ENCODE measurements at places on chromosomes 3 and 15.

DNA sequence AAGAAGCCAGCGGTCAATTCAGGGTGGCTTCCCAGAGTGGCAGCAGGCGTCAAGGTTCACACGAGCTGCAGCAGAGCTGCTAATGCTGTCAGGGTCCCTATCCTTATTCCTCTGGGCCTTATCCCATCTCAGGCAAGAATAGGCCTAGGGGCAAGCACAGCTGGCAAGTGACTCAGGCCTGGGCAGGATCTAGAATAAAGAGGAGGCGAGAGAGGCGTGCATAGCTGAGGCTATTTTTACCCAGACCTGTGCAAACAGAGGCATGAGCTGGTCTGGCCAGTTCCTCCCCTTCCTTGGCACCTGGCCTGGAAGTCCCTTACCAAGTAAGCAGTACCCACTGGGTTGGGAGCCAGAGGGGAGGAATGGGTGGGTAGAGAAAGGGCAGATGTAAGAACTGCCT lies 12.2 kb upstream of the VIPR1 start:
- DNase-seq, result no peak

DNA sequence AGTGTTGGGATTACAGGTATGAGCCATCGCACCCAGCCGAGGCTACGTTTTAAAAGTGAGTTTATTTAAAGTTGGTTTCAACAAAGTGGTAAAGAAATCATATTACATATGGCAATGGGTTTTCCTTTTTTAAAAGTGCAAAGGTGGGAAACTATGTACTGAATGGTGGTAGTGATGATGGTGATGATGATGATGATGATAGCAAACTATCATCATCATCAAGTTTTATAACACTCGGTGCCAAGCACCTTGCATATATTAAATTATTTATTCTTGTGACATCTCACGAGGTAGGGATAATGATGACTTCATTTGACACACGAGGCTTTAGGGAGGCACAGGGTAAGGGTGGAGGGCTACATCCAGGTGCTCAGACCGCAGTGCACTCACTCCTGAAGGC lies 64.3 kb downstream of the BDH1 start:
- DNase-seq, result no peak

DNA sequence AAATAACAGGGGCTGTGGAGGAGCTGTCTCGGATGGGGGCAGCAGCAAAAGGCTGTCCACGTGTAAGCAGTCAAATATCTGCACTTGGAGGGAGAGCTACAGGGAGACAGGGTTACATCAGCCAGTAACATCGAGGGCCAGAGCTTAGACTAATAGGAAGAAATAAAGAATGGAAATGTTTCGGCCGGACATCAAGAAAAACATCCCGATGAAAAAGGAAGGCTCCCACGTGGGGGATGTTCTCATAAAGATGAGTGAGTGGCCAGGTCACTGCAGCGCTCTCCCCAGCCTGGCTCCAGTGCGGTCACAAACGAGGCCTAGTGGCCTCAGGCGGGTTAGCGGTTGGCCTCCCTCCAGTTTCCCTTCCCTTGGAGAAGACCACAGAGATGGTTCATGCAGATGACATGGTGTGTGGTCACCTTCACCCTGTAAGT lies 56.1 kb upstream of the WNT5A start:
- DNase-seq, result no peak

GRCh38 chr15:36499412-36500389 lies 79.7 kb upstream of the CDIN1 start:
- no peak for DNase-seq

DNA sequence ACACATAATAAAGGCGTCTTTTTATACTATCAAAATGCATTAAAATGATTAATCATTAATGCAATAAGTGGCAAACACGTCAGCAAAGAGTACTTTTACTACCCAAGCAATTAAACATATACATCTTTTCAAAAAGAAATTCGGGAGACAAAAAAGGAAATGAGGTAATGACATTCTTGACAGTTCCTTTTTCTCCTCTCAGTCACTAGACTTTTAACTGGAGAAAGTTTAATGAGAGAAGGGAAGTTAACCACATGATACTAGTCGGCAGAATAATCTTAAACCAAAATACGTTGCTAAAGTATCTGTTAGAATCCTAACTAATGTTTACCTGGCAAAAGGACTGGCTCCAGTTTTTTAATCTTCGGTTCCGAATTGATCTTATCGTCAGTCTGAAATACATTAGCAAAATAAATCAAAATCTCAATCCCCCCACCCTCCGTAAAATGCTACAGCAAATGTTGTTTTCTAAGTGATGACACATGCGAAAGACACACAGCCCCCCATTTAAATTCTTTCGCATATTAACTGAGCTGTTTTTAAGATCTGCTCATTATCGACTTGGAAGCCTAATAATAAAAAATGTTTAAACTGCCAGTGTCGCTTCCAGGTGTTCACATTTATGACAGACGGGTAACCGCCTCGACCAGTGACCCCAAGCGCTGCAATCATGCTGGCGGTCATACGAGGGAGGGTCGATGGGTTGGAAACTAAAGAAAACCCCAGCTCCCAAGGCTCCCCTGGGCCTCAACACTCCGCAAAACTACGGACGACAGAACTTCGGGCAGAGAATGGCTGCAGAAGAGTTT lies 778 bp downstream of the MTMR10 start:
- no peak for DNase-seq

DNA sequence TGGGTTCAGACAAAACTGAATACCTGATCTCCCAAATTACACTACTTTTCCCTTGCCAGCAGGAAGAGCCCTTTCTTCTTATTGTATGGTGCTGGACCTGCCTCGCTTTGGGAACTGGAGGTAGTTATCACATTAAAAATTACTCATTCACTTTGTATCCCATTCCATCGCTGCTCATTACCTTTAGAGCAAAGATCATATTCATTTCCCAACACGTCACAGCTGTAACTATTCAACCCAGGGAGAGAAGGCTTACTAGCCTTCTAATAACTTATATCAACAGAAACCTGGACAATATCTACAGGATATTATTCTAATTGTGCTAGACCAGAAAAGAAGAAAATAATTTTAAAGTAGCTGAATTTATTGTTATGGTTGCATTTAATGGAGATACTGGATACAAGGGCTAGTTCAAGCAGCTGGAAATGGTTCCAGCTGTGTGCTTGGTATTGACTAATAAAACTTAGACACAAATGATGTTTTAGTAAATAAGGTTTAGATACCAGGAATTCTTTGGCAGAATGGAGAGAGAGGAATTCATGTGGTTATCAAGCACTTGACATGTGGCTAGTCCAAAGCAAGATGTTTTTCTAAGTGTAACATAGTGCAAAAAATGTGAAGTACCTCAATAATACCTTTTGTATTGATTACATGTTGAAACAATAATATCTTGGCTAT lies 656.3 kb downstream of the ROBO1 start:
- no peak for DNase-seq

GRCh38 chr15:82851306-82851850 lies 42.0 kb downstream of the WHAMM start:
- no peak for DNase-seq

DNA sequence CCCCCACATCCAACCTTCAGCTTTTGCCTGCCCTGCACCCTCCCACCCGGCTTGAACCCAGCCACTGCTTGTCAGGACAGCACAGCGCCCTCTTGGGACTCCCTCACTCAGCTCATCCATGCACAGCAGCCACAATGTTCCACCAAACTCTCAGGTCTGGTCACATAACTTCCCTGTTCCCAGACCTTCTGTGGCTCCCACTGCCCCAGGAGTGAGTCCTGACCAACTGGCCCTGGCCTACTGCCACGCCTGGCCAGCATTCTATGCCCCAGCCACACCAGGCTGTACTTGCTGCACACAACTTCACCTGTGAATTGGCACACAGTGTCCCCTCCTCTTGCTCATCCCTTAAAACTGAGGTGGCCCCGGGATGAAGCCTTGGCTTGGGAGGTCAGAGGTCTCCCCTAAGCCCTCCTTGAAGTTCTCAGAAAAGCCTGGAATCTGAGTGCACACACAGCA lies 21.0 kb downstream of the PLXNB1 start:
- DNase-seq, result no peak

GRCh38 chr3:47016934-47017435 lies 37.5 kb downstream of the NBEAL2 start:
- no peak for DNase-seq

DNA sequence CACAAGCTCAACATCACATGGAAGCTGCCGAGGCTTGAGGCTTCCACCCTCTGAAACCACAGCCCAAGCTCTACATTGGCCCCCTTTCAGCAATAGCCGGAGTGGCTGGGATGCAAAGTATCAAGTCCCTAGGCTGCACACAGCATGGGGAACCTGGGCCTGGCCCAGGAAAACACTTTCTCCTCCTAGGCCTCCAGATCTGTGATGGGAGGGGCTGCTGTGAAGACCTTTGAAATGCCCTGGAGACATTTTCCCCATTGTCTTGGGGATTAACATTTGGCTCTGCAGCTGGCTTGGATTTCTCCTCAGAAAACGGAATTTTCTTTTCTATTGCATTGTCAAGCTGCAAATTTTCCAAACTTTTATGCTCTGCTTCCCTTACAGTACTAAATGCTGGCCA lies 18.2 kb downstream of the HRG start:
- no peak for DNase-seq

- no peak for DNase-seq
These were observed 33.1 kb upstream of the POLG start for GRCh38 chr15:89367485-89368451.

GRCh38 chr3:16429086-16429485 lies 84.4 kb downstream of the RFTN1 start:
- DNase-seq, result no peak

DNA sequence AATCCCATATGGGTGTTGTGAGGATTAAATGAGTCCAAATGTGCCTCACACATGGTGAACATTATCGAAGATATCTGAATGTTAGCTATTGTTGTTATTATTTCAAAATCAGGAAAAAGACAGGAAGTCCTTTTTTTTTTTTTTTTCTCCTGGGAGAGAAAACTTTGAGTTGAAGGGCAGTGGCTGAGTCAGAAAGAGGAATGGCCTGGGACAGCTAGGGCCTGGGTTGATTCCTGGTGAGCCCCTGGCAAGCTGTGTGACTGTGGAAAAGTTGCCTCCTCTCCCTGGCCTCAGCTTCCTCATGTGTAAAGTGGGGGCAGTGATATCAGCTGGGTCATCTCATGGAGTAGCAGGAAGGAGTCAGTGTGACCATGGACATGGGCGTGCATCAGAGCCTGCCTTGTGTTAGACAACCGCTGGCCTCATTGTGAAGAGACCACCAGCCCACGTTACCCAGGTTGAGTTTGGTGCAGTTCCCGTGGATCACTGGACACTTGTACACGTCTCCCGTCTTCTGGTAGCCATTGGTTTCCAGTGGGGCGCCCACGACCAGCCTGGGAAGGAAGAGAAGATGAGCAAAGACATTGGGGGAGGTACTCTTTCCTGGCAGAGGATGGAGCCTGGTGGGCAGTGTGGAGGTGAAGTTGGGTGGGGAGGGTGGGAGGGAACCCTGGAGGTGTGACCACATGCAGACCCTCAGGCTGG lies 63.1 kb downstream of the ITGA11 start:
- DNase-seq, result no peak

GRCh38 chr15:65362491-65362890 lies 15.3 kb downstream of the IGDCC3 start:
- no peak for DNase-seq

- DNase-seq, result no peak
These were observed 373.1 kb downstream of the MFSD1 start for GRCh38 chr3:159174715-159175692.

DNA sequence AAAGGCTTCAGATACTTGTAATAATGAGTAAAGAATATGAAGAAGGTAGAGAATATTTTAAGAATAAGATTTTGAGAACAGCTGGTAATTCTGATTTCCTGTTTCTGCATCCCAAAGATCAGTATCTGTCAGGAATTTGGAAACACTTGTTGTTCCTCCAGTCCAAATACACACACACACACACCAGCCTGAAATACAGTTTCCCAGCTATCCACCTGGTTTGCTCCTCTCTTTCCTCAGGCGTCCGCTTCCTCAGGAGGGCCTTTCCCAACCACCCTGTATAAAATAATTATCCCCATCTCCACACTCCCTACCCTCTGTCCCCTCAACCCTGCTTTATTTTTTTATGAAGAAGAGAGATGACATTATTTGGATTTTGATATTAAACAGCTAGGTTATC lies 2.0 kb upstream of the FSIP1 start:
- no peak for DNase-seq

DNA sequence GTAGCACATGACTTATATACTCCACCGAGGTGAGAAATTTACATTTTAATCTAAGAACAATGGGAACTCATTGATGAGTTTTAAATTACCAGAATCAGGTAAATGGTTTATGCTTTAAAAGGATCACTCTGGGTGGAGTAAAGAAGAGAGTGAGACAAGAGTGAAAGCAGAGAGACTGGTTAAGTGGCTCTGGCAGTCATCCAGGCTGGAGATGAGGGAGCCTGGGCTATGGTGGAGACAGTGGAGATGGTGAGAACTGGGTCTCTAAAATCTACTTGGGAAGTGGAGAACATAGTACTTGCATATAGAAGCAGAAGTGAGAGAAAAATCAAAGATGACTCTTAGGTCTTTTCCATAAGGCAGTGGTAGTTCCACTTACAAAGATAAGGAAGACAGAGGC lies 37.1 kb upstream of the SLC25A36 start:
- no peak for DNase-seq

DNA sequence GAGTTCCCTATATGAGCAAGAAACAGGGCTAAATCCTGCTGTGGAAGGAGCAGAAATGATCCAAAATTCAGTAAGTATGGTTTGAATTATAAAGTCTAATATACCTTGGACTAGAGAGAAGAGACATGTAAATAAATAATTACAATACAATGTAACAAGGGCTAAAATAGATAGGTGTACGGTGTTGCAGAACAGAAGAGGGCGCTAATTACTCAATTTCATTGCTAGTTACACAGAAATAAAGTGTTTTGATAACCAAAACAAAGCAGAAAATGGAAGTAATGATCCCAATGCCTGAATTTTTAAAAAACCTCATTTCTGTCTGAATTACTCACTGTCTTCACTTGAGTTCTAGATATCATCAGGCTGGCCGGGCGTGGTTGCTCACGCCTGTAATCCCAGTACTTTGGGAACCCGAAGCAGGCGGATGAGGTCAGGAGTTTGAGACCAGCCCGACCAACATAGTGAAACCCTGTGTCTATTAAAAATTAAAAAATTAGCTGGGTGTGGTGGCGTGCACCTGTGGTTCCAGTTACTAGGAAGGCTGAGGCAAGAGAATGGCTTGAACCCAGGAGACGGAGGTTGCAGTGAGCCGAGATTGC lies 8.3 kb upstream of the PLCH1 start:
- no peak for DNase-seq

DNA sequence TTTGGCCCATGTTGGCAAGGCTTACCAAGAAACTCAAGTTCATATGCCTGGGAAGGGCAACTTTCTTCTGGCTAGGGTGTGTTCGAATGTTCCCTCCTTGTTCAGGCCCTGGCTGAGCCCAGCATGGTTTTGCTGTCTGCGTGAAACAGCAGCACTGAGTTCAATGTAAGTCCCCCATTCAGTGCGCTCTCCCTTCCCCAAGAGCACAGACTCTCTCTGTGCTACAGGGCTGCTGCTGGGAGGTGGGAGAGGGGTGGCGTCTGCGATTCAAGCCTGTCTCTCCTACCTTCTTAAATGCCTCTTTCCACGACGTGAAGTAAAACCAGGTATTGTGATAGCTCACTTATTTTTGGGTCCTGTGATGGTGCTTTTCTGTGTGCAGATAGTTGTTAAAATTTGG lies 289.3 kb upstream of the GOLIM4 start:
- DNase-seq, result no peak
